AG04450 (cell line): ENCODE measurements at places on chromosomes 5 and 9.

DNA sequence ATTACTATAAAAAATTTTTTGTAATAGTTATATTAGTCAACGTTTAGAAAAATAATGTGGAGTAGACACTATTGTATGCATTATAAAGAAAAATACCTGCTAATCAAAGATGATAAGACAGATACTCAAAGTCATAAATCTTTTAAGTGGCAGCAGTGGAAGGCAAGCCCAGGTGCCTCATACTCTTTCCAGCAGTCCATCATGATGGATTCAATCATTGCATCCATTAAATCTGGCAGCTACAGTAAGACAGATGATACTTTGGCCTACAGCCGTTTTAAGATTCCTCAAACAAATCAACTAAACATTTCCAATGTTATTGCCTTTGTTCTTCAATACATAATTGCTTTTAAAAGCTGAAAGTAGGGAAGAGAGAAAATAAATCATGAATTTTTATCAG is 1392.9 kb upstream of the NUDT12 start:
- DNase-seq: no peak

GRCh38 chr9:88388886-88389605 is 802 bp downstream of the SPIN1 start:
- no peak for DNase-seq

- no peak for DNase-seq
Measured at GRCh38 chr9:136599811-136600660, 54.2 kb upstream of the NOTCH1 start.

DNA sequence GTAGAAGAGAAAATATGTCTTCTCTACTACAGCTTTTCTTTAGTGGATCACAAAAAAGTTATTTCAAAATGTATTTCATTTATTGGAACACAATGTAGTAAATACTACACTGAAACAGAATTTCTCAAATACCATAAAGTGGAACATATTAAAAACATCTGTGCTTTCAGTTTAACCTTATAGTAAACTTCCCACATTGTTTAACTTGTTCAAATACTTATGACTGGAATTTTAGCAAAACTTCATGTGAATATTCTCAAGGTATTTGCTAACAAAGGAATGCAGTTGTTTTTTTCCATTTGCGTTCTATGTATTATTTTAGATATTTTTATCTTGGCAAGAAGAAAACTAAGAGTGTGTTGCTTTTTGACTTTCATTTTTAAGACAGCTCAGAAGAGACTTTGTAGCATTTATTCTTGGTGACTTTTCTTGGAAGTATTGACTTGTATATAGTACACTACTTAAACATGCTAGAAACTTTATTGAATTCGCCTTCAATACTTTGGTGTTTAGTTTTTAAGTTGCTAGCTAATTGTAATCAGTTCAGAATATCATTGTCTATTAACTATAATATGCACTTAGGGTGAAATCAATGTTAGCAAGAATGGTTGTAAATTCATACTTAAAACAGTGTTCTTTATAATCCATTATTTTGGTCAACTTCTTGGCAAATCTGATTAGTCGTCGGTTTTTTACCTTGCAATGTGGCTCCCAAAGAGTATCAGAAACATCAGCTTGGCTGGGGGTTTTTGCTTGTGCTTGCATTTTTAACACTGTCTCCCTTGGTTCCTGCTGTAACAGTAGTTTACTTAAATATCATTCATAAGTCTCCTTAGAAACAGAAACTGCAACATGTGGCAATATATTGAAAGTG is 5.0 kb upstream of the RHOBTB3 start:
- peak; percentile 18 for DNase-seq

DNA sequence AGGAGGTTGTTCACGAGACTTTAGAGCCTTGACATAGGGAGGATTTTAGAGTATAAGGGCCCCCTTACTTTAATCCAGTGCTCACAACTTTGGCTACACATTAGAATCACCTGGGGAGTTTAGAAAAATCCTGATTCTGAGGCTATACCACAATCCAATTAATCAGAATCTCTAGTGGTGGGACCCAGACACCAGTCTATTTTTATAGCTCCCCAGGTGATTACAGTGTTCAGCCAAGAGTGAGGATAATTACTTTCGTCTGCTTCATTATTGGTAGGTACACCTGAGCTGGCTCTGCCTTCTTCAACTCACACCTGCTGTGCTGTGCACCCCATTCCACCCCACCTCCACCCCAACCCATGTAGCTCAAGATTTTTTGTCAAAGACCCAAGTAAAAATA is 141.3 kb upstream of the EPB41L4A start:
- DNase-seq: no peak

DNA sequence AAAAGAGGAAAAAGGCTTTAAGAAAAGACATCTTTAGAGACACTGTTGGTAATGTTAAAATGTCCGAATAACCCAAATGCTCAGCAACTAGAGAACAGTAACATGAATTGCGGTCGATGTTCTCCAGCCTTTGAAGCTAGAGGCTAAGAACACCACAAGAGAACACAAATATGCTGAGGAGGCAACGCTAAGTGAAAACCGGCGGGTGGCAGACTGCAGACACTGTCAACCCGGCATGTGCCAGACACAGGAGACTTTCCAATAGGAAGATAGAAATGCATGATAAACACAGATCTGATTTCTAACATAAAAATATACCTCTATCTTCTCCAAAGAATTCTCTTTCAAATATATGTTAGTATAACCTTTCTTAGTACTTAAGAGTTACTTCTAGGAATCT is 18.4 kb upstream of the DDX41 start:
- DNase-seq: no peak

DNA sequence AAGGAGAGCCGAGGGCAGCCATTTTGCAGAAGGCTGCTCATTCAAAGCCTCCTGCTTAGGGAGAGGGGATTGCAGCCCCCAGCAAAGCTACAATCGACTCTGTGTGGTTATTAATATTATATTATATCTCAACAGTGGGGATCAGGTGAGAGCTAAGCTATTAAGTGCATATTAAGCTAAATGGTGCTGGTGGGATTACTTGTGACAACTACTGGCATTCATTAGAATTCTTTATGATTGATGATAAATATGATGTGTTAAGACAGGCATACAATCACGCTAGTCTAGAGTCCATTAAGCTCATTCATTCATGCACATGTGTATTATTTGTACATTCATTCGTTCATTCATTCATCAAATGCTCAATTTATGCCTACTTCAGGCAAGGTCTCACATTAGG is 23.0 kb downstream of the COL15A1 start:
- DNase-seq: no peak

DNA sequence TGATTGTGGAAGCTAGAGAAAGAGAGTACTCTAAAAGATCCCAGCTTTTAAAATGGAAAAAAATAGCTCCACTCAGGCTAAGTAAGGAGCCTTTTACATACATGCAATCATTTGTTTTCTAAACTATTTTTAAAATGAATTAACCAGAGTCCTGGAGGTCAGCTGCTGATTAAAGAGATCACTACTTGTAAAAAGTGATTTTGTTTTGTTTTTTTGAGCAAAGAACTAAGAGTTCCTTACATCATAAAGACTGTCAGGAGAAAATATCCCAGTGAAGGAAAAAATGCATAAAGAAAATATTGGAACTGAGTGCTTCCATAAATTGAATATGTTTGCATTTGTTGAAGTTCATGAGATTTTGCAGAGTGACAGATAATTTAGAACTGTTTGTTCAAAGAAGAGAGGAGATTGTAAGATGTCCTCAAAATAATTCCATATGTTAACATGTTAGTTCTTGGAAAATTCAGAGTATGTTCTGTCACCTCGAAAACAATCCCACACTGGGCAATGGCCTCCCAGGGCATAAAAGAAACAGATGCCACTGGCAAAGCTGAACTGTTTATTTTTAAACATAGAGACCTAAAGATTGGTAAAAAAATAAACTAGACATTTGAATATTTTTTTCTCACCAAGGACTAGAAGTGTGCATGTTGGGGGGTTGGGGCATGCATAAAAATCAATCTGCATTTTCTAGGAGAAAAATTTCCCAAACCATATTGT is 264.7 kb downstream of the NPR3 start:
- DNase-seq: no peak

GRCh38 chr5:9176641-9177040 is 369.2 kb downstream of the SEMA5A start:
- no peak for DNase-seq

DNA sequence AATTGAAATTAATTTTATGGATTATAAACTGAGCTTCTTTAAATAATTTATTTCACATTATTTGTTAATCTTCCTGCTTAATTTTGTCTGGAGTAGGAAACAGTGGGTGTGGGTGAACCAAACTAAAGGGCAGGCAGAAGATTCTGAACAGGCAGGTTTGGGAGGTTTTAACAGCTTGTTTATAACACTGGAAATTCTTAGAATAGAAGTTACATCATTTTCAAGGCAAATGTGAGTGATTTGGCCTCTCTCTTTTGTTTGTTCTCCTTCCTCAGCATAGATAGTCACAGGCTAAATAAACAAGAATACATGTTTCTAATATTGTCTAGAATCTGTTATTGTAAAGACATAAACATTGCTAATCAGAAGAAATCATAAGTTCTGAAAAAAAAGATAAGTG is 970.9 kb upstream of the NUDT12 start:
- no peak for DNase-seq

GRCh38 chr5:155870636-155871035 is 456.3 kb upstream of the SGCD start:
- no peak for DNase-seq

GRCh38 chr5:138824516-138824915 is 50.6 kb downstream of the LRRTM2 start:
- DNase-seq: no peak

DNA sequence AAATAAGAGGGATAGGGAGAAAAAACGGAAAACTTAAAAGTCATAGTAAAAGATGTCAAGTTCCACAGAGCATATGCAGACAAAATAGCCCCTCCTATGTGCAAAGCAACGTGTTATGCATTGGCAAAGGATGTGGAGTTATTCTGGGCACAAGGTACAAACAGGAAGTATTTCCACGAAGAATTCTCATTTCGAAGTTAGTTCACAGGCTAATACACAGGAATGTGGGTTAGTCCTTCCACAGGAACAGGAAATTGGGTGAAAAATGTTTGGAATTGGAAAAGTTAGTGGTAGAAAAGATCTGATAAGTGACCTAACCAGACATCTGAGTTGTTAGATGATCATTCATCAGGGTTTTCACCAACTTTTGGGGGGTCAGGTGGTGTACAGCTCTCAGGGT is 326.6 kb downstream of the EBF1 start:
- DNase-seq: no peak

- DNase-seq: no peak
Measured at GRCh38 chr9:106707738-106708474, 155.1 kb upstream of the ZNF462 start.

DNA sequence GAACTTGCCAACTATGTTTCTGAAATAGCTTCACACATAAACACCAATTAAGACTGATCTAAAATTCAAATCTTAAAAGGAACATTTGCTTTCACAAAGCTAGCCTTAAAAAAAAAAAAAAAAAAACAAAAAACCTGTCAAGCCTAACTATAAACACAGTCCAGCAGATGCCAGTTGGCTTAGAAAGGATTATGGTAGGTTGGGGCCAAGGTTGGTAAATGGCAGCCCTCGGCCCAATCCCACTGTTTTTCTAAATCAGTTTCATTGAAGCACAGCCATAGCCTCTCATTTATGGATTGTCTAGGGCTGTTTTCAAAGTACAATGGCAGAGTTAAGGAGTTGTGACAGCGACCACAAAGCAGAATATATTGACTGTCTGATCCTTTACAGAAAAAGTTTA is 75.7 kb upstream of the FRRS1L start:
- no peak for DNase-seq

GRCh38 chr5:1442222-1443145 is 2.8 kb downstream of the SLC6A3 start:
- DNase-seq: no peak

GRCh38 chr5:87054821-87055220 is 212.9 kb upstream of the RASA1 start:
- no peak for DNase-seq

- no peak for DNase-seq
Measured at GRCh38 chr9:136204838-136205706, at the start of gene LHX3. Gene LHX3, minus strand, starts transcription at chr9:136205128. Its CDS starts 116 bp downstream, at chr9:136205012.

DNA sequence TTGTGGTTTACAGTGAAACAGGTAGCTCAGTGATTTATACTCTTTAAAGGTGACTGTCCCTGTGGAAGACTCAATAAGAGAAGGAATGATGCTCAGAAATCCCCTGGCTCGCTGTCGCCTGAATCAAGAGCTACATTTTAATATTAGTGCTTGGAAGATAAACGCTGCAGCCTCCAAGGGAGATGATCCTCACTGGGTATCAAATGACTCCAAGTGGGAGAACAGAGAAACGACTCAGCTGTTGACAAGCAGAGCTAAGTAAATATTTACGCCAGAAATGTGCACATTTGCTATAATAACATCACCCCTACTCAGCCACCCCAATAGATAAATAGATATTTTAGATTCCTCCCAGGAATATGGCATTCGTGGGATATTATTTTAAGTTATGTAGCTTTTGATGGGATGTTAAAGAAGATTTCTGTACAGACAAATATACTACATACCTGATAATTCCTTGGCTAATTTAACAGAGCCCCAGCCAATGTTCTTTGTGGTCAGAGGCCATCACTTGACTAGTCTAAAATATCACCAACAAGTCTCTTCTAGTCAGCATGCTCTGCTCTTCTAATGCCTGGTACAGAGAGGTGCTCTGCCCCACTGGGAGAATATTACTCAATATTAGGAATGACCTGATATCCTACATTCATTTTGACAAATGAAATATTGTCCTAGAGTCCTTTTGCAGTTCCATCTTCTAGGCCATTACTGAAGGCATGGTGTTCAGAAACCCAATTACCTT is 18.3 kb upstream of the CCDC192 start:
- no peak for DNase-seq

DNA sequence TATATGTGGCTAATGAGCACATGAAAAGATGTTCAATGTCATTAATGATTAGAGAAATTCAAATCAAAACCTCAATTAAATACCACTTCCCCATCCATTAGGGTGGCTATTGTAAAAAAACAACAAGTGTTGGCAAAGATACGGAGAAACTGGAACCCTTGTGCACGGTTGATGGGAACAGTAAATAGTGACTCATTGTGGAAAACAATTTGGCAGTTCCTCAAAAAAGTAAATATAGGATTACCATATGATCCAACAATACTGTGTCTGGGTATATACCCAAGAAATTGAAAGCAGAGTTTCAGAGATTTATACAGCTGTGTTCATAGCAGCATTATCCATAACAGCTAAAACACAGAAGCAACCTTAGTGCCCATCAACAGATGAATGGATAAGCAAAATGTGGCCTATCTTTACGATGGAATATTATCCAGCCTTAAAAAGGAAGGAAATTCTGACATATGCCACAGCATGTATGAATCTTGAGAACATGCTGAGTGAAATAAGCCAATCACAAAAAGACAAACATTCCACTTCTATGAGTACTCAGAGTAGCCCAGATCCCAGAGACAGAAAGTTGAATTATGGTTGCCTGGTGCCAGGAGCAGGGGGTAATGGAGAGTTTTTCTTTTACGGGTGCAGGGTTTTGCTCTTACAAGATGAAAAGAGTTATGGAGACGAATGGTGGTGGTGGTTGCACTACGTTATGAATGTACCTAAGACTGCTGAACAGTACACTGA is 41.4 kb upstream of the LRRC14B start:
- no peak for DNase-seq
